Stimulated activated CD8-positive, alpha-beta memory T cell treated with anti-CD3 and anti-CD28 coated beads, Interleukin-15, amount 100 ng/mL, for 48 hours (primary cell): ENCODE measurements at places on chromosomes 6 and 20.

DNA sequence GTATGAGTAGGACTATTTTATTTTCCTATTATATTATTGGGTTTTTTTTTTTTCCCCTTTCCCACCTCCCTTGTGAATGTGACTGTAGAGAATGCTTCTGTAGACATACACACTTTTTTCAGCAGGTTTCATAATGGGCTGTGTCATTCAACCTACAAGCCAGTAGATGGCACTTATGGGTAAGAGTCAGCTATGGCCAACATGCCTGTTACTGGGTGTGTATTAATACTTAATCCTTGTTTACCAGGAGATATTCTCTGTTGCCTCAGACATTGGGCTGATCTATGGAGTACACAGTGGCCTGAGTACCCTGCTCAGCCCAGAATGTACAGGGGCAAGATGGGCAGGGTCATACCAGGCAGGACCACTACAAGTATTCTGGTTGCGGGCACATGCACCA, 382.5 kb downstream of the EPHA7 start:
- no peak for DNase-seq

GRCh38 chr20:805713-806112, 27.8 kb upstream of the FAM110A start:
- DNase-seq: no peak

DNA sequence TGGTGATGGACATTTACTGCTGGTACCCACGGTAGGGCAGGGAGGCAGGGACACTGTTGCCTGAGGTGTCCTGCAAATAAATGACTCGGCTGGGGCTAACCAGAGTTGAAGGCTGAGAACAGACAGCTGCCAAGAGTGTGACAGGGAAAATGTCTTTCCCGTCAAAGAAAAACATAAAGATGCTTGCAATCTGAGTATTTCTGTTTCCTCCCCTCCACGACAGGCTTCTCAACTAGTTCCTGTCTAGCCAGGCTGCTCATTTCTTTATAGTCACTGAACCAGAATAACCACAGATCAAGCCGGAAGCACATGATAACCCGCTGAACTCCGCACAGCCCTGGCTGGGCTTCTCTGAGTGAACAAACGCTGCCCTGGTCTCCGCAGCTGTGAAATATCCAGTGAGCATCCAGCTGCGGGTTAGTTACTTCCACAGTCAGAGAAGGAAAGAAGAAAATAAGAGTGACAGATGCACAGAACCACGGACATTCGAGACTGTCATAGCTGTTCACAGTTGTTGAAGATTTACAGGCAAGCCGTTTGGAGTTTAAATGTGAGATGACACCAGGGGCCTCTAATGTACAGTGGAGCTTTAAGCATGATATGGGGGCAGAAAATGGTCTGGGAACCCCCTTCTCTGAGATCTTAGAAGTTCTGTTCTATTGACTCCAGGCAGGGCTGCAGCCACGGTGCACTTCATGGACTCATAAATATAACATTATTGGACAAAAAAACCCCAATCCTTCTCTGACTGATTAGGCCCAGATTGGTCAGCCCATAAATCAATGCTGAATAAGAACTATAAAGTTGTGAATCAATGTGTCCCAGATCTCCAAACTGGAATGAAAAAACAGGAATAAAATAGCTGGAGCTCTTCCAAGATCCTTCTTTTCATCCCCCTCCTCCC, 299.9 kb upstream of the SUPT3H start:
- DNase-seq: peak; percentile 32

- no peak for DNase-seq
Observed at GRCh38 chr6:89350281-89350966, 2.1 kb downstream of the UBE2J1 start.

DNA sequence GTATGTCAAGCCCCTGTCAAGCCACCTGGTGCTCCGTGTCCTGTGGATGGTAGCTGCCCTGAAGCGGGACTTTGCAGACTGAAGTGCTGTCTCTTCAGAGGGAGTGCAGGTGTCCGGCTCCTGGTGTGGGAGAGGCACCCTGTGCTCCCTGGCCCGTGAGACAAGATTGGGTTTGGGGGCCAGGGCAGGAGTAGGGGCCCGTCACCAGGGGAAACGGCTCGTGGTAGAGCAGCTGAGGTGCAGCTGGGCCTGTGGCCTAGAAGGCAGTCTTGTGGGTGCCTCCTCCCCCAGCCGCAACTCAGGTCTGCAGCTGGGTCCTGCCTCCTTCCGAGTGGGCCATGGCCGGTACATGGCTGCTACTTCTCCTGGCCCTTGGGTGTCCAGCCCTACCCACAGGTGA, at the start of gene PTCRA:
PTCRA (plus strand) TSS at position 322 of the 400 bp plus-strand sequence; CDS start at position 339, 17 bp downstream.
- no peak for DNase-seq

GRCh38 chr6:31830886-31831335, 3.4 kb downstream of the HSPA1B start:
- DNase-seq: no peak

GRCh38 chr6:79188107-79188506, 46.4 kb downstream of the HMGN3 start:
- no peak for DNase-seq

DNA sequence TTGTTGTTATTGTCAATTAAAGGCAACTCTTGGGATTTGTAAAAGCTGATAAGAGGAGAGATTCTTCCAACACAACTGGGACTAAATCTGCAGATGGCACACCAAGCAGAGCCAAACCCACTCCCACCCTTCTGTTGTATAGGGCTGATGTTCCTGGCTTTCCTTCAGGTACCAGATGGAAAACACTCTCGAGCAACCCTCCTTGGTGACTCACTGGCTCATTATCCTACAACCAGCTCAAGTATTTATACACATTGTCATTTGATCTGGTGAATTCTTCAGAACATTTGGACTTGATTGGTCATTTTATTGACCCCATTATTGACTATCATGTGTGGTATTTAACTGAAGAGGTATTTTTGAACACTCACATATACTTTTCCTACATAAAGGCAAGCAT, 190.3 kb upstream of the PCSK2 start:
- no peak for DNase-seq

DNA sequence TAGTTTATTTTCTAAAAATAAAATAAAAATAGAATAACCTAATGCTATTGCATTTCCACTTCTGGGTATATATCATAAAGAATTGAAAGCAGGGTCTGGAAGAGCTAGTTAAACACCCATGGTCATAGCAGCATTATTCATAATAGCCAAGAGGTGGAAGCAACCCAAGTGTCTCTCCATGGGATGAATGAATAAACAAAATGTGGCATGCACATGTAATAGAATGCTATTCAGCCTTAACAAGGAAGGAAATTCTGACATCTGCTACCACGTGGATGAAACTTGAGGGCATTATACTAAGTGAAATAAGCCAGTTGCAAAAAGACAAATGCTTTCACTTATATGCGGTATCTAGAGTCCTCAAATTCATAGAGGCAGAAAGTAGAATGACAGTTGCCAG, 130.8 kb downstream of the TIAM2 start:
- DNase-seq: no peak

GRCh38 chr6:102986086-102986485, 1592.6 kb downstream of the GRIK2 start:
- no peak for DNase-seq

GRCh38 chr20:63620991-63621390, 5.9 kb downstream of the GMEB2 start:
- DNase-seq: no peak

GRCh38 chr6:48996461-48997119, 466.5 kb downstream of the MMUT start:
- no peak for DNase-seq

GRCh38 chr6:125421836-125422235, 120.1 kb upstream of the HDDC2 start:
- no peak for DNase-seq

GRCh38 chr6:36840432-36841403, 1.5 kb upstream of the CPNE5 start:
- peak; percentile 9 for DNase-seq

DNA sequence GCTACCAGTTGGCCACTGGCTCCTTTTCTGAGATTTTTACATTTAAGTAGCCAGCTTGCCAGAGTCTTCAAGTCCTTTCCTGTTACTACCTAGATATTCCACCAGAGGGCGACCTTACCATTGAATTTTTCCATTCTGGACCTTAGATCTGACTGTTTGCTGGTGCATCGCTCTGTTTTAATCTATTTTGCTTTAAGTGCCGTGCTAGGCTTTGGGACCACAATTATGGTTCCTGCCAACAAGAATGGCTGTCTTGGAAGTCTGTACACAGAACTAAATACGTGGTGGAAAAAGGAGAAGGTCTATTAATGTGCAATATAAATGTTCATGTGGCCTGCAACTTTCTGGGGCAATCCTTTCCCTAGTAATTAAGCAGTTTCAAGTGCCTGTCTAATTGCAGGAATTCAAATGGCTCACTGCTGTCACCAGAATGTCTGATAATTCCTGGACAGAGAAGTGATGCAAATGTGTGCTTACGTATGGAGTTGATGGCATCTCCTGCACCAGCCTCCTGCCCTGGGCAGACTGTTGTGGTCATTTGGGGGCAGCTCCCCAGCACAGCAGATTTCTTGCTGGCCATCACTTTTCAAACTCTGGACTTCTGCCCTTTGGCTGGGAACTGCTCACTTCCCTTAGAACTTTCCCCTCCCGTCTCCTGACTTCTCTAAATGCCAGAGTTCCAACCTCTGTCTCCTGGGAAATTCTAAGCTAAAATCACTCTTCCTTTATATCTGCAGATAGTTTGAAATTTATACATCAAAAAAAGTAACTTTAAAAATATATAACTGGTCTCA, 5.6 kb upstream of the HLA-DOA start:
- peak; percentile 5 for DNase-seq

- DNase-seq: no peak
Observed at GRCh38 chr20:60754856-60755255, 497.2 kb upstream of the CDH4 start.

DNA sequence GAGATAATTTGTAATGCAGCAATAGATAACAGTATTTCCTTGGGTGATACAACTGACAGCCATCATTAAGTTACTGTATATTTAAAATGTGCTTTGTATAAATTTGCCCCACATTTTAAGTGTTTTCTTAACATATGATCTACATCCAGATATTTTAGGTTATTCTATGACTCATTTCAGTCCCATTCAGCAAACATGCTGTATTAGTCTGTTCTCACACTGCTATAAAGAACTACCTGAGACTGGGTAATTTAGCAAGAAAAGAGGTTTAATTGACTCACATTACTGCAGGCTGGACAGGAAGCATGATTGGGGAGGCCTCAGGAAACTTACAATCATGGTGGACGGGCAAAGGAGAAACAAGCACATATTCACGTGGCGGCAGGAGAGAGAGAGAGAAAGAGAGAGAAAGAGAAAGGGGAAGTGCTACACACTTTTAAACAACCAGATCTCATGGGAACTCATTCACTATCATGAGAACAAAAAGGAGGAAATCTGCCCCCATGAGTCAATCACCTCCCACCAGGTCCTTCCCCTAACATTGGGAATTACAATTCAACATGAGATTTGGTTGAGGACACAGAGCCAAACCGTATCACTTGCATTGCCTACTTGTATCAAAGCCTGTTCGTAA, 9.6 kb upstream of the CHD6 start:
- no peak for DNase-seq

DNA sequence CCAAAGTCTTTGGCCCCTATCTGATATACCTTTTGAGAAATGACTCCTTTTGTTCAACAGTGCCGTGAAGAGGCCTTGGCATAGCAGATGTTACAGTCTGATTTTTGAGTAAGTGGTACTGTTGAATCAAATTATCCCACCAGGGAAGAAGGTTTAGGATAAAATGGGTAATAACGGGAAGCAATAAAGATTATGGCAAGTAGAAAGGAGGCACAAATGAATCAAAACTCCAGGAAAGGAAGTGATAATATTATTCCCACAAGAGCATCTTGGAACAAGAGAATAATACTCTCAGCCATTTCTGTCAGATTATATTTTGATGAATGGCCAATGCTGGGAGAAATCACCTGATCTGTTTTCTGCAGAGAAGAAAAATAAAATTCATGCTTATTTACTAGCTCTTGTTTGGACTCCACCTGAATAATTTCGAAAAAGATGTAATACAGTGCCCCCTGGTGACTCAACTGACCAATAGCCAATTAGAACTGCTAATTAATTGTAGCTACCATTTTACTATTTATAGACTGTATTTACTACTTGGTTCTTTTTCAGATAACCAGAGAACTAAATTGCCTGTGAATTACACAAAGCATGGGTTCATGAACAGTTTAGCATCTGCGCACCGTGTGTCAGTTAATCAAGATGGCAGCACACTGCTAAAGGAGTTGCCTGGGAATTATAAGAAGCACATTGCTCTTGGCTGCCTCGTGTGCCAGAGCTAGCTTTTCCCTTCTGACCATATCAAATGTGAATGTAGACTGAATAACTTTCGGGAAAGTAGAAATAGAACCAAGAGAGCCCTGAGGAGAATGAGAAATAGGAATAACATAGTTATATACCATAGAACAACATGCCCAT, 78.5 kb upstream of the TRDN start:
- no peak for DNase-seq

- no peak for DNase-seq
Observed at GRCh38 chr6:19538096-19538495, 299.1 kb upstream of the ID4 start.

DNA sequence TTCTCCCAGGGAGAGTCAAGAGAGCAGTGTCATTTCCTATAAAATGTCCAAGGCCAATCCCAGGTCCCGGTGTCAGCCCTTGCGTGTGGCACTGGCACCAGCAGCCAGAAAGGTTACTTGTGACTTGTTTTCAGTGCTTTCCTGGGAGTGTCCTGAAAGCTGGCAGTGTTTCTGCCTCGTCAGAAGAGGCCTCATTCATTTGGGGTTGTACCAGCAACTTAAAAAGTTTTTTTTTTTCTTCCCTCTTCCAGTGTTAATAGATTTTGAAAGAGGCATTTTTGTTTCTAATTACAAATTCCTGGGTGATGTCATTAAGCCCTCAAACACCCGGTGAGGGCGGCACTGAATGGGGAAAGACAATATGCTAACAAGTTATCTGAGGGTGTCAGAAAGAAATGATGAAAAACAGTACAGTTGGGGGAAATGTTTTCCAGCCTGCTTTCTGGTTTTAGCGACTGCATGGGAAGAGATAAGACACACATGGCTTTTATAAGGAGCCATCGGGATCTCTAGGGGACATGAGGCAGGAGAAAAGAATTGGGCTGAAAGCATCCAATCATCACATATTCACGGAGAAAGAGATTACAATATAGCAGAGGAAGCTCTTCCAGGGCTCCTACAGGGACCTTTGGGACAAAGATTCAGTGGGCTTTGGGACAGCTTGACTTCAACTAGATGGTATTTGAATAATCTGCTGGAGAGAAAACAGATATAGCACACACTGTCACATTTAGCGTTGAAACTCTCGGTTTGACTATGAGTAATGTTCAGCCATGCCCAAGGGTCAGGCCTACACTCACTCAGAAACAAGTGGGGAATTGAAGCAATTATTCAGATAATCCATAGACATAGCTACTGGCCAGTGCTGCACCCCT, 153.0 kb downstream of the BCAS1 start:
- no peak for DNase-seq

GRCh38 chr6:107601406-107601805, 111.5 kb downstream of the SOBP start:
- no peak for DNase-seq

DNA sequence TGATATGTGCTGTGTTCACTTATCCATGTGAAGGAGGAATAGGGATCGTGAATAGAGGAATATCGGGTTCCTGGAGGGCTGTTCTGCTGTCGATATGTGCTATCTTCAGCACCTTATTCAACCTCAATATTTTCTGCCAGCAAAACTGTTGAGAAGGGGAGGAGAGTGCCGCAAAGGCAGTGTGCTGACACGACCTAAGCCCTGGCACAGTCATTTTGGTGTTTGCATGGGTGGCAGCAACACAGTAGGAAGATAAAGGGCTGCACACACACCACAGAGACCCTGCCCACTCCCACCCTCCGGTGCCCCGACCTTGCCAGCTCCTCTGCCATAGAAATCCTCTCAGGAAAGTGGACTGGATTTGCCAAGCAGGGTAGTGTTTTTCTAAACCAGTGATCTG, 47.0 kb downstream of the ZDHHC14 start:
- DNase-seq: no peak
